ENCODE measurements at places on chromosomes 11 and 22. TPM values are rescaled to one million over a fixed set of nuclear protein-coding genes. Genes with fewer than 3 reads are reported as not detected.

The LRRC56 gene
- total RNA-seq: 1.5 TPM

The HMOX1 gene
- total RNA-seq: 101 TPM

The RBMXL2 gene
- total RNA-seq: not detected

The GRIA4 gene
- 0.27 TPM for total RNA-seq

The NLRP10 gene
- total RNA-seq: not detected

The P2RX6 gene
- 0.69 TPM for total RNA-seq

The RIC3 gene
- total RNA-seq: 31.4 TPM

The NECTIN1 gene
- 12.1 TPM for total RNA-seq

The CDCA5 gene
- 2.8 TPM for total RNA-seq

The PHLDB1 gene
- 265 TPM for total RNA-seq

The MUC2 gene
- not detected for total RNA-seq
